GM10248 (cell line): ENCODE measurements at places on chromosomes 1 and 21.

DNA sequence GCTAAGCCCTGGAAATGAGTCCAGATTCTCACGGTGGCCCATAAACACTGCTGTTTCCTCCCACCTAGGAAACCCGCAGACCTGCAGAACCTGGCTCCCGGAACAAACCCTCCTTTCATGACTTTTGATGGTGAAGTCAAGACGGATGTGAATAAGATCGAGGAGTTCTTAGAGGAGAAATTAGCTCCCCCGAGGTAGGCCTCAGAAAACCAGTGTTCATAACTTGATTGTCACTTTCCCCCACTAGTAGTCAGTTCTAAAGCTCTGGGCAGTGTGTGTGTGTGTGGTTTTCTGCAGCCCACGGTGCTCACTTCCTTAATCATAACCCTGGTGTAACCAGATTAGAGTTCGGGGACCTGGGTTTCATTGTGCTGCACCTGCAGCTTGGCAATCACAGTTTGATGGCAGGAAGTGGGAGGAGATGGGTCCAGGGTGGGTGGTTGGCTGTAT lies 39.1 kb downstream of the CLIC6 start:
- DNase-seq: peak; percentile 81

DNA sequence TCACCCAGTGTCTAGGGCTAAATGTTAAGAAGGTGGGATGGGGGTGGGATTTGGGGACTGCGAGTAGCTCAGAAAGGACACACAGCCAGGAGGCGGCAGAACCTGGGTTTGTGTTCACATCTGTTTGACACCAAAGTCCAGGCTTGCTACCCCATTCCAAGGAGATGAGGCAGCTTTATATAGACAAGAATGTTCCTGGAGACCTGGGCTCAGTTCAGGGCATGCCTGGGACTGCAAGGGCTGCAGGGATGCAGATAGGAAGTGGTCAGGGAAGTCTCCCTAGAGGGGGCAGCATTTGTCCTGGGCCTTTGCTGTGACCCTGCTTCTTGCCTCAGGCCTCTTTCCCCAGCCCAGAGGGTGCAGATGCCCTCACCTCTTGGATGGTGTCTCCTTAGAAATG lies 16.3 kb downstream of the PADI3 start:
- DNase-seq: no peak

DNA sequence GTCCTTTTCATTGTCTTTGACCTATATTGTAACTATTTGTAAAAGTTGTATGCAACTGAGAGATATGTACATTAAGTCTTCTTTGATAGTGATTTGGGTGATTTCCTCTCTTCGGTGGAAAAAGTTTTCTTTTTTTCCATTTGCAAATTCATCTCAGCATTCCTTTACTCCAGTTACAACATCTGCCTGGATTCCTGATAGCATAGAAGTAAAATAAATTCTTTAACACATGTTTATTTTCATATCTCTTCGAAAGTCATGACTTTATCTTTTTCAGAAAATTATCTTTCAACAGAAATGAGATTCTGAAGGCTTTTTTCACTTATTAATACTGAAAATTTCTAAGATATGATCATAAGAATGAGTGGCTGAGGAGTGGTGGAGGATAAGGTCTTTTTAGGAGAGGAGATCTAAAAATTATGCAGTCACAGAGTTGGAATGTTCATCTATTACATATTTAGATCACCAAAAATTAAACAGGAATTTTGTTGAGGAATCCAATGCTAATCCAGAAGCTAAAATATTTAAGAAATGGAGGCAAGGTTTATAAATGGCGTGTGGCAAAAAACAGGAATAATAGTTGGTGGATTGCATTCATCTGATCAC lies 400.5 kb downstream of the KCNT2 start:
- DNase-seq: no peak

DNA sequence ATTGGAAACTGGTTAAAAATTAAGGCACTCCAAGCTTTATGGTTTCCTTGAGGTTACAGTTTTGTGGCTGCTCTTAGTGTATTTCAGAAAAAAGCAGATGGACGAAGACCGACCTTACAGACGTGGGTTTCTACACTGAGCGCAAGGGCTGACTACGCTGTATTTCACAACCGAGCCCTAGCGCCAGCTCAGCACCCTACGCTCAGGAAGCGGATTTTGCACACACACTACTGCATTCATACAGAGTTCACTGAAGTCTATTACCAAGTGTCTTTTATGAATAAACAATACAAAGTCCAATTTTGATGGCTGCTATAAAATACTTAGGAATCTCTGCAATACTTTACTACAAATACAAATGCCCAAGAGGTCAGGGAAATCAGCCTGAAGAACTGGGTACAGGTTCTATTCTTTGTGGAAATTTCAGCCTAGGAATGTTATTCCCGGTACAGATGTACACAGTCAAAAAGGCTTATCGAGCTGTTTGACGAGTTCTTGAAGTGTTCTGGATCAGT lies 23.8 kb downstream of the PTTG1IP start:
- DNase-seq: no peak

DNA sequence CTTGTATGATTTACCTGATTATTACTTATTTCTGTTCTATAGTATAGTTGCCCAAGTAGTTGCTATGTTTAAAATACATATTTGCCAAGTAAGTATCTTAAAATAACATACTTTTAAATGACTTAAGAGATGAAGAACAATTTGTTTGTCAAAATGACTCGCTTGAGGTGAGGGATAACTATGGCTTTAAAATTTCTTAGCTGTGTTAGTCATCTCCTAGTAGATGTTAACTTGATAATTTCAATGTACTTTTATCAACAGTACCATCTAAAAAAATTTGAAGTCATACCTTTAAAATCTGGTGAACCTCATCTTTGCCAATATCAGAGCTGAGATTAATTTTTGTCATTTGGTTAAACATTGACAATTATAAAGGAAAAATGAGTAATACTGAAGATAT lies 37.7 kb downstream of the ODR4 start:
- DNase-seq: no peak

DNA sequence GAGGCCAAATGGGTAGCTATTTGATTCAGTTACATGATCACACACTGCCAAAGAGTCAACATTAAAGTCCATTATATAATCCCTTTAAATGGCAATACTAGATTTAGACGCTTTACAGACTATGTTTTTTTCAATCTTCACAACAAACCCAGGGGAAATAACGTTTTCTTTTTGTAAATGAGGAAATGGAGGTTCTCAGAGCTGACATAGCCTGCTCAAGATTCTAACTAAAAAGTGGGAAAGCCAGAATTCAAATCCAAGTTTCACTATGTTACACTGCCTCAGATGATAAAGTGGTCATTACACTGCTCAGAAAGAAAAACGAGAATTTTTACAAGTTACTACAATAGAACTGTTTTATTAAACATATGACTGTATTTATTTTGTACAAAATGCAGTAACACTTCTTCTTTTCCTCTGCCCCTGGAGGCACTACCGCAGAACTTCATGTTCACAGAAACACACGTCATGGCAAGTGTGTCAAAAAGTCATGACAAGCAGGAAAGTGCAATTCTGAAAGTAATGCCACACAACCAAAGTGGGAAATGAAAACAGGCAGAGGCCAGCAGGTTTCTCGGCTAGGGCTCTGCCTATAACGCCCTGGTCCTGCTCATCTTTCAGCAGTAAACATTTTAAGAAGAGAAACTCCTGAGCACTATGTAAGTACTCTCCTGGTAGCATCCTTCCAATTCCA lies 19.0 kb downstream of the THEMIS2 start:
- DNase-seq: peak; percentile 58

DNA sequence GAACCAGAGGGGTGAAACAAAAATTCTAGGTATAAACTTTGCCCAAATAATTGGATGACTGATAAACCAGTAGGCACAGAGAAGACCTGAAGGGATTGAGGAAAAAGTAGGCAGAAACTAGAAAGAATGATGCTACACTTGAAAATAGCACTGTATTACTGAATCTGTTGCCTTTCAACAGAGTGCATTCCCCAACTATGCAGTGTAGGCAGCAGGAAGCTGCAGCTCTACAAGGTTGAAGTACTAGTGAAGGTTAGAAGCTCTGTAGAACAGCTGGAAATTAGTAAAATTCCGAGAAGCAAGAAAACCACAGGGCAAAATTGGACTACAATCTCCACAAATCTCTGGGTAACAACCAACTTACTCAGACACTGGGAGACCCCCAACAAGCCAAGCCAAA lies 27.4 kb downstream of the ZNF644 start:
- no peak for DNase-seq

DNA sequence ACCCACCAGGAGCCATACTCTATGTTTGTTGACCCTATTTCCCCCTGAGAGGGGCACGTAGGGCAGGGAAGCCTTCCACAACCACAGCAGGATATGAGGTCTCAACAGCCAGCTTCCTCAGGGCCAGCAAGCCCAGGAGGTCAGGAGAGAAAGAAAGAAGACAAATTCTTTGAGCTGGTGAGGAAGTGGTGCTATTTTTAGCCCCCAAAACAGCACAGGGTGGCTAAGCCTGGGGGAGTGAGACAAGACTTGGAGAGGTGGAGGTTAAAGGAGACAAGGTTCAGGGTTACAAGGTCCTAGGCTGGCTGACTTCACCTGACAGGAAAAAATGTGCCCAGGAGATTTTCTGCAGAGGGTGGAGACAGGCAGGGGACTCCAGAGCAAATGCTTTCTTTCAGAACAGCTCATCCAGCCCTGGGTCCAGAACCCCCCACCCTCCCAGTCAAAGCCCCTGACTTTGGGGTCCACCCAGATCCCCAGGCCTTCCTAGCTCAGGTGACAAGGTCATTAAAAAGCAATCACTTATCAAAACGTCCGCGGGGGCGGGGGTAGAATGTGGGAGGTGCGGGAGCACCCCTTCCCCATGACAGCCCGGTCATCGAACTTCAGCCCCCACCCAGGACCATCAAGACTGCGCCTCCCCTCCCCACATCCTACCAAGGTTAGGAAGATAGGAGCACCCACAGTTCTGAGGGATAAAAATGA lies 1.3 kb downstream of the SV2A start:
- no peak for DNase-seq

DNA sequence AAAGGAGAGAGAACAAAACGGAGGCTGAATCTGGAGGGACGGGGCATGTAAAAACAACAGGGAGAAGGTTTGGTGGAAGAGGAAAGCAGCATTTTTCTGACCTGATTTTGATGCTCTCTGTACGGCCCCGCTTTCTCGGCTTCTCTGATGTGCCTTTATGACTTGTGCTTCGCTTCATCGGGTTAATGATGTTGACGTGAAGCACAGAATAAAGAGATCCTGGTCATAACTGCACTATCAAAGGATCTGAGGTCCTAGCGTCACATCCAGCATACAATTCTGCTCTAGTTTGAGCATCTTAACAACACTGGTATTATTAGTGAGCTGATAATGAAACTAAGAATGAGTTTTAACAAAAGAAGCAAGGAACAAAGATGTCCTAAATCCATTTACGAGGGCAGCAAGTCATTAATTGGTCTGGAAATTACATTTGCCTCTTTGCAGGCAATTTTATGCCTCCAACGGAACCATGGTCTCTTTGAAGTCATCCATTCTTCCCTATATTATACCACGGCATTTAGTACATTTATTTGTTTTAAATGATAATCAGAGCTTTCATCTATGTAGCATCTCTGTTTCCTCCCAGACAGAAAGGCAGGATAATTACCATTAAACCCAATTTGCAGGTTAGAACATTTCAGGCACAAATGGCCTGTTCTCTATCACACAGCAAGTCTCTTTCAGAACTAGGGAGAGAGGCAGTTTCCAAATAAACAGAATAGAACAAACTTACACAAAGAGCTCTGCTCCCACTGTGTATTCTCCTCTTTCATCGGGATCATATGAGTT lies 45.3 kb upstream of the B3GALNT2 start:
- DNase-seq: no peak

DNA sequence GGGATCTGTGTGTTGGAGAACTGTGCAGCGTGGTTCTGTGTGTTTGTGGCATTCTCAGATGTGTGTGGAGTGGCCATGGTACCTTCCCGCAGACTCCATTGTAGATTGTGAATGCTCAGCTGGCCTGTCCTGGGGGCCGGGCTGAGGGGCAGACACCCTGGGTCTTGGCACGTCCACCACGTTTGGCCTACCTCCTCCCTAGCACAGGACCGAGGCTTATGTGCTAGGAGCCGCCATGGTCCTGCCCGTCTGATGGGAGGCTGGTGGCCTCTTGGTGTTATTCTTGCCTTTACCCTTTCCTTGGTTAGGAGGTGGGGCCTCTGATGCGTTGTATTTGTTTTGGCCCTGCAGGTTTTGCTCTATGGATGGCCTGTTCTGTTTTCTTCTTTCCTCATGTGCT lies 25.1 kb downstream of the SNAP47 start:
- no peak for DNase-seq

GRCh38 chr1:183259924-183260323 lies 73.9 kb downstream of the LAMC2 start:
- no peak for DNase-seq

DNA sequence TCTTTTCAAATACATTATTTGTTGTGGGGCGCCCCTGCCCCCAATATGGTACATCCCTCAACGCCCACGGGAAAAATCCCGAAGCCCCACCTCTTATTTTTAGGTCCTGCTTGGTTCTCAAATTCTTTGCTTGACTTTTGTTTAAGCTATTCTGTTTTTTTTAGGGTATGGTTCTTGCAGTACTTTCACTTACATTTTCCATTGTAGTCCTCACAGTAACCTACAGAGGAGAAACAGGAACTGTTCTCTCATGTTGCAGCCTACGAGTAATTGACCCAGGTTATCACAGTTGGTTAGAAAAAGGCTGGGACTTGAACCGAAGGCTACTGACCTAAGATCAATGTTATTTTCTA lies 697 bp upstream of the C21orf91 start:
- peak; percentile 78 for DNase-seq

GRCh38 chr1:22712502-22713271 lies 2.0 kb downstream of the EPHB2 start:
- peak; percentile 85 for DNase-seq

- DNase-seq: no peak
Observed at GRCh38 chr1:220012259-220012658, 34.0 kb downstream of the EPRS1 start.

- DNase-seq: no peak
Observed at GRCh38 chr21:27240839-27241238, 274.0 kb upstream of the ADAMTS5 start.

GRCh38 chr1:9371391-9371935 lies 78.8 kb downstream of the SPSB1 start:
- no peak for DNase-seq

- DNase-seq: no peak
Observed at GRCh38 chr1:192589813-192590212, 14.2 kb downstream of the RGS1 start.

DNA sequence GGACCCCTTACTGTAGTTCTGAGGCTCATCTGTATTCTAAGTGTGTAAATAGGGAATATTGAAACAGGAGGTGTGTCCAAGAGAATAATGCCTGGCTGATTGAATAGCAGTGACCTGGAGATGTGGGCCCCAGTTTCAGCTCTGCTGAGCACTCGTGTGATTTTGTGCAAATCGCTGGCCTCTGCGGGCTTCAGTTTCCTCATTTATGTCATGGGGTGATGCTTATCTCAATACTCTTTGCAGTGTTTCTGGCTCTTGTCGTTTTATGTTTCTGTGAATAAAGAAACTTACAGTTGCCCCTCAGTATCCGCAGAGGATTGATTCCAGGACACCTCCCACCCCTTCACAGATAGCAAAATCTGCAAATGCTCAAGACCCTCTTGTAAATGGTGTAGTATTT lies 5.0 kb downstream of the COG2 start:
- no peak for DNase-seq

- DNase-seq: no peak
Observed at GRCh38 chr1:29280409-29281131, 44.2 kb downstream of the PTPRU start.
